CD4-positive, alpha-beta T cell treated with Interleukin-6 for 4 hours (primary cell): ENCODE measurements at places on chromosomes 11 and 22.

GRCh38 chr22:40323681-40324171 is 22.6 kb upstream of the ADSL start:
- peak; percentile 57 for DNase-seq

GRCh38 chr22:45506816-45507360 is 4.2 kb downstream of the FBLN1 start:
- DNase-seq = no peak

DNA sequence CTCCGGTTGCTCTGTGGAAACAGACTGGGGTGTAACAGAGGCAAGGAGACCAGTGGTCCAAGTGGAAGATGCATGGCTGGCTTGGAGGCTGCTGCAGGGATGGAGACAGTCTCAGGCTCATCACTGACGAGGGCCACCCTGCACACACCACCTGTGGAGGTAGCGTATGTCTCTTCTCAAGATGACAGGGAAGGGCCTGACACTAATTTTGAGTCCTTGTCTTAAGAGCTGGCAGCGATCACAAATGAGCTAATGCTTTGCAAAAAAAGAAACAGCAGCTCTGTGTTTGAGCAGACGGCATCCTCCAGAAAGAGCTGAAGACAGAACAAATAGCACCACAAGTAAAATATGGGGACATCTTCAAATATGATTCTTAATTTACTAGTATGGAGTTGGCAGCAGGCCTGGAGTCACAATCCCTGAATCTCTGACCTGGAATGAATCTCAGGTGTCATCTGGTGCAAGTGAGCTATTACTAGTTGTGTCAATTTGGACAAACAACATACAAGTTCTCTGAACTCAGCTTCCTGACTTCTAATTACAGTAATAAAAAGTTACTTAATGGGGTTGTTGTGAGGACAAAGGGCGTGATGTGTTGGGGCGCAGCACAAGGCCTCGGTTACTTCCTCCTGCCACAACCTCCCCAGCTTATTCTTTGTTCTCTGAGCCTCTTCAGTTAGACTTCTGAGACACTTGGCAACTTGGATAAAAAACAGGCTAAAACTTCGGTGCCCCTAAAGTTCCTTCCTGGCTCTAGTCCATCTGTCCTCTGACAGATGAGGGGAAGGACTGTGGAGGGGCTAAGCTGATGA is 95.2 kb upstream of the BID start:
- no peak for DNase-seq

GRCh38 chr11:655036-655726 is 18.1 kb downstream of the DRD4 start:
- DNase-seq = no peak

GRCh38 chr22:29642694-29643093 is 39.3 kb downstream of the NF2 start:
- no peak for DNase-seq
